ENCODE measurements at places on chromosomes 1 and 21.

DNA sequence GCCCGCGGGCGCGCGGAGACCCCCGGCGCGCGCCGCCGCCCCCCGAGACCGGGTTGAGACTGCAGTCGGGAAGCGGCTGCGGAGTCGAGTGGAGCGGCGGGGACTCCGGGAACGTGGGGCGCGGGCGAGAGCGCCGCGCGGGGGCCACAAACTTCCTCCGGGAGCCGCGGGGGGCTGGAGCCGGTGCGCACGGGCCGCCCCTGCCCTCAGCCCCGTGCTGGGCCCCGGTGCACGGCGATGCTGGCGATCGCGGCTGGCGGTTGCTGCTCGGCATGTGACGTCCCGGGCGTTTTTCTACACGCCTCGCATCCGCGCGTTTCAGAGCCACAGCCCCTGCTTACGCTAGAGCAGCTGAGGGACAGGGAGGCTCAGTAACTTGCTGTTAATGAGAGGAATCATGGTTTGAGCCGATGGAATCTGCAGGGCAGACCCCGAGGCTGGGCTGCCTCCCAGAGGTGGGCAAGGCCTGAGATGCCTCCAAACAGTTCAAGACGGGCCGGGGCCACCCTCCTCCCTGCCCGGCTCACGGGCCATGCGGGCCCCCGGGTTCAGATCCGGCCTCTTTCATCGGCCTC, 520 bp downstream of the TMEM201 start:
- DNase-seq: peak; percentile 19

DNA sequence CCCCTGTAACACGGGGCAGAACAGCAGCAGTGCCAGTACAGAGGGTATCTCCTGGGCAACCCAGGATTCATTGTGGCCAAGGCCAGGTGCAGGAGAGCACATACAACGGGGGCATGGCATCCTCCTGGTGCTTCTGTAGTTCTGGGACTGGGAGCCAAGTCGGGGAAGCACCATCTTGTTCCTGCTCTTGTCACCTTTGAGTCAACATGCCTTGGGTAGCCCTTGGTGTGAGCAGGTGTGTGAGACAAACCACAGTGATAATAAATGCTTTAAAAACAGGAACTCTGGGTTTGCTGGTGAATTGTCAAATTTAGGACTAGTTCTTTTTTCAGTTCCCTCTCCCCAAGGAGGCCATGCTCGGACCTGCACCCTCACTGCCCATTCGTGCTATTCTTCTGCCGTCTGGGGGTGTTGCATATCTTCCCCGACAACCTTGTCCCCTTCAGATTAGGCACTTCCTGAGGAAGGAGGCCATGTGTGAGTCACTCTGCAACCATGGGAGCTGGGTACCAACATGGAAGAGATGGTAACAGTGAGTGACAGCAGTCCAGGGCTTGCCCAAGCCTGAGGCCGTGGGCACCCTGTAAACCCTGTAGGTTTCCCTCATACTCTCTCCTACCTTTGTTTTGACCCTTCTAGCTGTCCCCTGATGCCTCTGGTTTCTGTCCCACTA, 150.2 kb downstream of the GRIK3 start:
- DNase-seq: no peak

- DNase-seq: peak; percentile 60
These were observed 93.7 kb upstream of the ETS2 start for GRCh38 chr21:38712071-38712470.

GRCh38 chr1:43354471-43354870, 4.3 kb upstream of the CDC20 start:
- no peak for DNase-seq

- DNase-seq: no peak
These were observed 15.8 kb upstream of the ZNF678 start for GRCh38 chr1:227547310-227548118.

DNA sequence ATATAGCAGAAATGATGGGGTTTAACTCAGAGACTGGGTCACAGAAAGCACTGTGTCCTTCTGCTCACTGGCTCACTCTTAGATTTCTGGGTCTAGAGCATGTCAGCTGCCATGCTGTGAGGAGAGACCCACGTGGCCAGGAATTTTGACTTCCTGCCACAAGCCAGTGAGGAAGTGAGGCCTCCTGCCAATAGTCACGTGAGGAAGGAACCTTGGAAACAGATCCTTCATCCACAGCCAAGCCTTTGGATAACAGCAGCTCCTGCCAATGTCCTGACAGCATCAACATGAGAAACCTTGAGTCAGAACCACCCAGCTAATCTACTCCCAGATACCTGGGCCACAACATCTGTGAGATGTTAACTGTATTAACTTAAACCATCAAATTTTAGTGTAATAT, 114.5 kb upstream of the PLPPR5 start:
- peak; percentile 12 for DNase-seq

- DNase-seq: no peak
These were observed 45.9 kb upstream of the CSF3R start for GRCh38 chr1:36528361-36529349.

GRCh38 chr1:191669629-191670028, 488.6 kb upstream of the RGS18 start:
- peak; percentile 46 for DNase-seq

- DNase-seq: no peak
These were observed 13.1 kb downstream of the RNF187 start for GRCh38 chr1:228500143-228500734.

GRCh38 chr1:31029026-31029425, 36.5 kb downstream of the PUM1 start:
- DNase-seq: peak; percentile 56

DNA sequence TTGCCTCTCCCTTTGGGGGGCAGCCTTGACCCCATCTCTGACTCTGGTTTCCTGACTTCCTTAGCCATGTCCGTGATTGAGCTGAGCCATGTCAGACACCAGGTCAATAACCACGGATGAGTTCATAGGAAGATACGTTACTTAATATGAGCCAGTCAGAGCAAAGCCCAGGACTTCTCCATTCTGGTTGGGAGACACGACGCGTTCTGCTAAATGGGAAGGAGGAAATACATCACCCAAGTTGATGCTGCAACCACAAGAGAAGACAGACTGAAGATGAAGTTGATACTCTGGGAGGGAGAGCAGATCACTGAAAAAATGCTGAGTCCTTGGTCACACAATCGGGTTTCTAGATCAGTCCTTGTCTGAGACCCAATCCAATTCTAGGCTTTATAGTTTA, 90.9 kb downstream of the MATN1 start:
- DNase-seq: no peak

- no peak for DNase-seq
These were observed 12.8 kb downstream of the PLA2G4A start for GRCh38 chr1:186841599-186841998.

DNA sequence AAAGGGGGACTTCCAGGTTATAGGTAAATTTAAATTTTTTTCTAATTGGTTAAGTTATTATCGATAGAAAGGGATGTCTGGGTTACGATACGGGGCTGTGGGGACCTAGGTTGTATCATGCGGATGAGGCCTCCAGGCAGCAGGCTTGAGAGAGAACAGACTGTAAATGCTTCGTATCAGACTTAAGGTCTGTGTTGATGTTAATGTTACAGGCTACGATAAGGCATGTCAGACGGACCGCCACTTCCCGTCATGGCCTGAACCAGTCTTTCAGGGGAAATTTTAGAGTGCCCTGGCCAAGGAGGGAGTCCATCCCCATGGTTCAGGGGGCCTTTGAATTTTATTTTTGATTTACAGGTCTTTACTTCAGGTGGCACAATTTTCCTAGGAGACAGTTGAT, 16.7 kb downstream of the ABCG1 start:
- no peak for DNase-seq

GRCh38 chr1:23273450-23274133, 56.3 kb upstream of the HTR1D start:
- peak; percentile 84 for DNase-seq

GRCh38 chr1:1144843-1145546, 28.7 kb upstream of the TTLL10 start:
- DNase-seq: no peak

GRCh38 chr1:1197551-1198422, 8.6 kb downstream of the TNFRSF18 start:
- DNase-seq: no peak

DNA sequence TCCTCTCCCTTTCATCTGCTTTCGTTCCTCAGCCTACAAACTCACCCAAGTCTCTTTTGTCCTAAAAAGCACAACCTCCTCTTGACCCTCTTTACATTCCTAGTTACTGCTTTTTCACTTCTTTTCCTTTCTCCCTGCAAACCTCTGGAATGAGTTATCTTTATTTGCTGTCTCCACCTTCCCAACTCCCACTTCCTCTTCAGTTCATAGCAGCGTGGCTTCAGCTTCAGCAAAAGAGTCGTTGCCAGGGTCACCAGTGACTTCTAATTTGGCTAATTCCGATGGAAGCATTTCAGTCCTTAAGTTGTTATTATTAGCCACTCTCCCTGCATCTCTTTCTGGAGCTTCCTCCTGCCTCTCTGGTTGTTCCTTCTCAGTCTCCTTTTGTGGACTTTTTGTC, 6.2 kb upstream of the TMEM54 start:
- DNase-seq: peak; percentile 48

GRCh38 chr1:246533371-246533905, 26.4 kb upstream of the SMYD3 start:
- DNase-seq: no peak

DNA sequence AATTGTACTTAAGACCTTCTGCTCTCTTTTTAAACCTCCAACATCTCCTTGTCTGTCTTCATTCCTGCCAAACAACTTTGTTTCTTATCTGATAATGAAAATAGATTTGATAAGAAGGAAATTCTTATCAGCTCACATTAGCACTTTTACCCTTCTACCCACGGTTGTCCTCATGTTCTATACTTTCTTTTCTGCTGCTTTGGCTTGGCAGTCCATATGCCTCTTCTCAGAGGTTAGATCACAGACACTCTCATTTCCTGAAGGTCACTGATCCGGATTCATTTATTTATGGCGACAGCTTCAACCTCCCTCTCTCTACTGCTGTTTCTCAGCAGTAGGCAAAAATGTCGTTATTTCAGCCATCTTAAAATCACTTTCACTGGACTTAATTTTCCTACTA, 2015.8 kb downstream of the NCAM2 start:
- no peak for DNase-seq

DNA sequence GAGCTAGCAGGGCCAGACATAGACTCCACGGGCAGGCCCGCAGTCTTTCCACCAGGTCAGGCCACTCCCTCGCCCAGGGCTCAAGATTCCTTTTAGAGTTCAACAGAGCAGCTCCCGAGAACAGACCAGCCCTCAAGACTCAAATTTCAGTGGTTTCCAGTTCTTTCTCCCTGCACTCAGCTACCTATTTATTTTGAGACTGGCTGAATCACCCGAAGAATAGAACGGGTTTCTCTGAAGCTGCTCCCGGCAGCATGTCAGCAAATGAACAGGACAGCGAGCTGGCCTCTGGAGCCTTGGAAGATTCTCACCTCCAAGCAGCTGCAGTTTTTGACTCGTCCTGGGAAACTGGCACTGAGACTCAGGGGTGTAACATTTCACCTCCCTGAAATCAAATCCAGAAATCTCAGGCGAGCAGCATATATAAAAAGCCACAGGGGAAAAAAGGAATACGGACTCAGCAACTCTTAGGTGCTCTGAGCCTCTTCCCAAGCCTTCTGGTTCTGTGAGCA, 177.9 kb downstream of the CLIC6 start:
- peak; percentile 60 for DNase-seq

- no peak for DNase-seq
These were observed 19.7 kb downstream of the PPFIA4 start for GRCh38 chr1:203045821-203046594.

DNA sequence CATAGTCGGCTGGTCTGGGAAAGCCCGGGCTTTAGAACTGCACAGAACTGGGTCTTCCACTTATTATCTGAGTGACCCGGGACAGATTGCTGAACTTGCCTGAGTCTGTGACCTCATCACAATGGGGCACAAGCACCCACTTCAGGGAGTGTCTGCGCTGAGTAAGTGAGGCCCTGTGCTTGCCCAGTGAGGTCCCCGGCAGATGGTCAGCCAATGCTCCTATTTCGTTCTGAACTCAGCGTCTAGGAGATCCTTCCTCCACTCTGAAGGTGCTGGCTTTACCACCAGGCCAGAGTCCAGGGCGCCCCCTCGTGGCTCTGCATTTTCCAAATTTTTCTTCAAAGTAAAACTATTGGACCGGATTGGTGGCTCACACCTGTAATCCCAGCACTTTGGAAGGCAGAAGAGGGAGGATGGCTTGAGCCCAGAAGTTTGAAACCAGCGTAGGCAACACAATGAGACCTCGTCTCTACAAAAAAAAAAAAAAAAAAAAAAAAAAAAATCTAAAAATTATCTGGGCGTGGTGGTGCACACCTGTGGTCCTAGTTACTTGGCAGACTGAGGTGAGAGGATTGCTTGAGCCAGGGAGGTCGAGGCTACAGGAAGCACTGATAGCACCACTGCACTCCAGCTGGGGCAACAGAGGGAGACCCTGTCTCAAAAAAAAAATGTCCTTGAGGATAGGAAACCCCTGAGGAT, 61.7 kb downstream of the FCRL5 start:
- DNase-seq: peak; percentile 64

DNA sequence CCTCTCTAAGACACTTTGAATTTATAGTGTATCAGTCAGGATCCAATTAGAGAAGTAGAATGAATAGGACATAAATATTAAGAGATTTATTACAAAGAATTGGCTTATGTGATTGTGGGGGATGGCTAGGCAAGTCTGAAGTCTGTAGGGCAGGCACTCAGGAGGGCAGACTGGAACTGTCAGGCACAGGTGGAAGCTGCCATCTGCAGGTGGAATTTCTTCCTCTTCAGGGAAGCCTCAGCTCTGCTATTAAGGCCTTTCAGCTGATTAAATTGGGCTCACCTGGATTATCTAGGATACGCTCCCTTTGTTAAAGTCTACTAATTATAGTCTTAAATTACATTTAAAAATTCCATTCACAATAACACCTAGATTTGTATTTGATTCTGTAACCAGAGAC, 92.0 kb upstream of the HAO2 start:
- DNase-seq: no peak
